ENCODE measurements at places on chromosomes 13 and 19.

DNA sequence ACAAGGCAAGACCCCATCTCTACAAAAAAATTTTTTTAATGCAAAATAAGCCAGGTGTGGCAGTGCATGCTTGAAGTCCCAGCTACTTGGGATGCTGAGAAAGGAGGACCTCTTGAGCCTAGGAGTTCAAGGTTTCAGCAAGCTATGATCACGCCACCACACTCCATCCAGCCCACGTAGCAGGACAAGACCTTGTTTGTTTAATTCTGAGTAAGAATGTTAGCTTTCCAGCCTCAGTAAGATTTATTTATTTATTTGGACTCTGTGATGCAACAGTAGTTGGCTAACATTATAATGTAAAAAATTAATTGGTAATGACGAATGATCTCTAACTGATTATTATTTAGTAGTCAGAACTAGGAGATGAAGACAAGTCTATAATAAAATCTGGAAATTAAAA, 23.3 kb downstream of the N4BP2L2 start:
- DNase-seq, result no peak

- no peak for DNase-seq
These were observed 25.3 kb upstream of the OR10H2 start for GRCh38 chr19:15702534-15702930.

- no peak for DNase-seq
These were observed 16.5 kb upstream of the CABP5 start for GRCh38 chr19:48060381-48060780.

- DNase-seq, result no peak
These were observed 14.6 kb downstream of the ZNF254 start for GRCh38 chr19:24101459-24102115.

DNA sequence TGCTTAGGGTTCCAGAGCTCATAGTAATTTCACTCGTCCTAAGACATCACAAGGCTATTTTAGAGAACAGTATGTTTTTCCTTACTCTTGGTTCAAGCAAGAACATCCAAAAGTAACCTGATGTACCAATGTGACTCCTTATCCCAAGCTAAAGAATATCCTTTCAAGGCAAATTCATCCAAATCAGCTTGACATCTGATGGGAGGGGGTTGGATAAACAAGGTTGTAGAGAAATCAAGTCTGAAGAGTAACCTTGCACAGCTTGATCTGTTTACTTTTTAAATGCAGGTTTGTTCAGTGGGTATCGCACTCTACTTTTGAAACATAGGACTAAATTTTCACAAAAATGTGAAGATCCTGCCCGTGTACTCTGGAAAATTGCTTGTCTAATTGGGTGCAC, 201.2 kb downstream of the GGACT start:
- no peak for DNase-seq

DNA sequence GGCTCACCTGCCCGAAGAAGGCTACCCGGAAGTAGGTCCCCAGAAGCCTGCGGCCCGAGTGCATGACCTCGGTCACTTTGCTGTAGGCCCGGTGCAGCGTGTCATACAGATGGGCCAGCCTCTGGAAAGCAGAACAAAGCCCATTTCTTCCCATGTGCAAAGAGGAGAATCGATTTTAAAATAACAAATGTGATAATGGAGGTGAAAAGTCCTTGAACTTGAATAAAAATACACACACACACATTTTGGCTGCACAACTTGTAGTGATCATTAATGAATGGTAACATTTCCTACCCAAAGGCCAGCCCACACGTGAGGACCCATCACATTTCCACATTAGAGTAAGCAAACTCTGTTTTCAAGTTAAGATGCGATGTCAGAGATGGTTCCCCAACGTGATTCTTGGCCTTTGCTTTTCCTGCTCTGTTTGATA, 56.9 kb upstream of the SLC15A1 start:
- DNase-seq, result no peak

DNA sequence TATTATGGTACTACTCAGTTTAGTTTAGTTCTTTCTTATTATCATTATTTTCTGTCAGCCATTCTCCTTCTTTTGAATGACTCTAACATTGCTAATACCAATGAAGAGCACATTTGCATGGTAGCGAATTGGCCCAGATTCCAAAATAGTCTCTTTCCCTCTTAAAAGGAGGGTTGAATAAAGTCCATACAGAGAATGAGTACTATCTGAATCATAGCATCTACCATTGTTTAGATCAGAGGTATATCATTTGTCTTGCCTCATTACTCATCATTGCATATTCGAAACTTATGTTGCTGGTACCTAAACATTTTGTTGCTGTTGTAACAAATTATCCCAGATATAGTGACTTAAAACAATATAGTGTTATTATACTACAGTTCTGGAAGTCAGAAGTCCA, 1235.3 kb upstream of the ATXN8OS start:
- no peak for DNase-seq

DNA sequence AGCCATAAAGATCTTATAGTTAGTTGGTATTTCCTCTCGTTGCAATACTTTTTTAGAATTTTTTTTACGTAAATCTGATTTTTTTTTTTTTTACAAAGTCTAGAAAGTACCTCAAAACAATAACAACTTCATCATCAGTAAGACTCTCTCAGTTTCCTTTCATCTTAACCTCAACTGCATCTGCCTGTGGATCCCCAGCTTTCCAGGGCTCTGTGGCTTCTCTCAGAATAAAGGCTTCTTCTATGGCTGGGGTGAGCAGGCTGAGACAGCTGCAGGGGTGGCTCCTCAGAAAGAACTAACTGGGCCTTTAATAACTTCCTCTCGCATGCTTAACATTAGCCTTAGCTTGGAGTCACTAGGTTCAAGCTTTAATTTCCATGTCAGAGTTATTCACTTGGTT, 4.2 kb downstream of the ZNF506 start:
- DNase-seq, result no peak

DNA sequence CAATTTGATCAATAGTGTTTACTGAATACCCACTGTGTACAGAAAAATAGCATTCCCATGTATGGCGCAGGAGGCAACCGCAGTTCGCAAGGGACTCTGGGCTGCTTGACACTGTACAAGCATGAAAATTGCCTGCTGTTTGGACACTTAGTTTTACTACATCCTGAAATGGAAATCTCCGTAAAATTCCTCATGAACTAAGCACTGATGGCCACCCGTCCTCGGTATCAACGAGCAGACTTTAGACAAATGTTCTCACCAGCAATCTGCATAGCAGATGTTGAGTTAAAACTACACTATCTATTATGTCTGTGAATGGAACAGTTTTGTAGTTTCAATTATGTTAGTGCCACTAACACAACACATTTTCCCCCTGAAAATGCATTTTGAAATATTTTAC, 294.7 kb downstream of the DCLK1 start:
- no peak for DNase-seq

DNA sequence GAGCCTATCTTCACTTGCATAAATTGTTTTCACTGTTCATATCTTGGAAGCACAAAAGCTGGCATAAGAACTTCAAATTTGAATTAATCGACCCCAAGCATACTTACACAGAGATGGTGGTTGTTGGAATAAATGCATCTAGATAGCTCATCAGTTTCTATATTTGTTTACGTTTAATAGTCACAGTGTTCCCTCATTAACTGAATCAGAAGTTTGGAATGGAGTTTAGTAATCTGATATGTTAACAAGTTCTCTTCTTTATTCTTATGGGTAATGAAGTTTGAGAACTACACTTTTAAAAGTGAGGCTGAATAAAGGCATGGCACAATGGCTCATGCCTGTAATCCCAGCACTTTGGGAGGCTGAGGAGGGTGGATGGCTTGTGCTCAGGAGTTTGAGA, 886.7 kb upstream of the PCDH20 start:
- DNase-seq, result no peak

GRCh38 chr19:31448221-31448657, 99.0 kb upstream of the TSHZ3 start:
- DNase-seq, result no peak

DNA sequence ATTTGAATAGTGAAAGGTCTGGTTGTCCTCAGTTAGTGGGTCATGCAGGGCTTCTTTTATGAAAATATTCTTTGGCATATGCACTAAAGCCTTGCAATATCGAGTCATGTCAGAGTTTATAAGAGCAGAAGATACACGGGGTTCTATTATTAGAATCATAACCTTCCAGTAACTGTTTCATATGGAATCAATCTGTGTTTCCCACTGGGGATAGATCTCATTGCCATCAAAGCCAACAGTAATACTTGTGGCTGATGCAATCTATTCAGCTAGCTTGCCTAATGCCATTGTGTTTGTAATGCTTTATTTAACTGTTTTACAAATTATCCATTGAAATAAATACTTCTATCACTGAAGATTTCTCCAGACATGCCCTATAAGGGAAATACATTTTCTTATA, 746.9 kb upstream of the PCDH9 start:
- no peak for DNase-seq

- DNase-seq, result no peak
These were observed 64.5 kb upstream of the MRI1 start for GRCh38 chr19:13699786-13700185.

- no peak for DNase-seq
These were observed 52.8 kb downstream of the MYCBP2 start for GRCh38 chr13:77274126-77274525.

DNA sequence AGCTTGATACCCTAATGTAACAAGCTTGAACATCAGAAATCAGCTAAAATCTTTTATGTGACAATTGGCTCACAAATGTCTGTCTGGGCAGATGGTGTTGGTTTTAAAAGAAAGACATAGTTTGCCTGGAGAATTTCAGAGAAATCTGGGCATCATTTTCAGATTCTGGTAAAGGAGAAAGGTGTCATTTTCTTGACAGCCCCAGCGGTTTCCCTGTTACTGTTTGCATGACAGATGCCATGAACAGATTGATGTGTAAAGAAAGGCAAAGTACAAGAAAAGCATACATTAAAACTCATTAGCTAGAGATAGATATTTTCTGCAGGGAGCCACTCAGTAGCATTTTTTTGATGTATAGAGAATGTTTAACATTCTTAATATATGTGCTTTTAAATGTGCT, 987.9 kb downstream of the OLFM4 start:
- no peak for DNase-seq

- no peak for DNase-seq
These were observed 32.2 kb downstream of the MTRF1 start for GRCh38 chr13:41231025-41231677.

DNA sequence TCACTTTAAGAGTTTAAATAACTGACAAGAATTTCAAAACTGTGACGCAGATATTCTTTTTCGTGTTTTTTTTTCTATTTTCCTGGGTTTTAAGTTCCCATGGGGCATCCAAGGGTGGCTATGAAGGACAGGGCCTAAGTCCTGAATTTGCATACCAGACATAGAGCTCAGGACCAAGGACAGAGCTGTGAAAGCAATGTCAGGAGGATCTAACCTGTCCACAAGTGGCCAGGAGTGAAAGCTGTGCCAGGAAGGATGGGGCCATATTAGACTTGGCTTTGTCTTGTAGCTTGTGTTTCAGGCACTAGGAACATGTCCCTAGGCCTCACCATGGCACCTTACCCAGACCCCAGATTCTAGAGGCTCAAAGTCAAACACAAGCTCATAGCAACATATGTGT, 289.4 kb upstream of the MIR17HG start:
- DNase-seq, result no peak

GRCh38 chr13:111174377-111175114, 59.4 kb downstream of the ARHGEF7 start:
- no peak for DNase-seq

GRCh38 chr19:8355631-8356402, 8.1 kb upstream of the ANGPTL4 start:
- DNase-seq, result no peak

- DNase-seq, result no peak
These were observed 826 bp upstream of the BSG start for GRCh38 chr19:571566-571974.

DNA sequence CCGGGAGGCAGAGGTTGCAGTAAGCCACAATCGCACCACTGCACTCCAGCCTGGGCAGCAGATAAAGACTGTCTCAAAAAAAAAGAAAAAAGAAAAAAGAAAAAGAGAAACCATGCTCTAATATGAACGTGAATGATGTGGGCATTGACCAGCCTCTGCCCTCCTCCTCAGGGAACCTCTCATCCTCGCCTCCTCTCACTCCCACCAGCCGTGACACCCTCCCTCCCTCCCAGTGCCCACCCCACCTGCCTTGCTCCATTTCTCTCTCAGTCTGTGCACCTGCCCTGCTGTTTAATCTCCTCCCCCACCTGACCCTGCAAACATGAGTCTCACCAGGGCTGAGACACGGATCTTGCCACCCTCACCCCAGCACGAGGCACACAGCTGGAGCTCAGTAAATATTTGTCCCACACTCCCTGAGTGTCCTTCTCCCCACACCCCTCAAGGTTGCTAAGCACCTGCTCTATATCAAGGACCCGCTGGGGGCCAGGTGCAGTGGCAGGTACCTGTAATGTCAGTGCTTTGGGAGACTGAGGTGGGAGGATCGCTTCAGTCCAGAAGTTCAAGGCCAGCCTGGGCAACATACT, 7.5 kb upstream of the BCAT2 start:
- DNase-seq, result no peak

DNA sequence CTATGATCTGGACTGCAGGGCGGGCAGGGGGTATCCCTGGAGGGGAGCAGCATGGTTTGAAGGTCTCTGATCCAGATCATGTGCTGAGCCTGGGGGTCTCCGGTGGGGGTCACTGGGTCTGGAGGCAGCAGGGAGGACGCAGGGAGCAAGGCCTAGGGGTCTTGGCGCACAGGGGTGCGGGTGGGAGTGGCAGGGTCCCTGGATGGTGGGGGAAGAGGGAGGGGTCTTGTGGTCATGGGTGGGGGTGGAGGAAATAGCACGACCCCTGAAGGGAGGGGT, 1.9 kb downstream of the BTBD2 start:
- no peak for DNase-seq

DNA sequence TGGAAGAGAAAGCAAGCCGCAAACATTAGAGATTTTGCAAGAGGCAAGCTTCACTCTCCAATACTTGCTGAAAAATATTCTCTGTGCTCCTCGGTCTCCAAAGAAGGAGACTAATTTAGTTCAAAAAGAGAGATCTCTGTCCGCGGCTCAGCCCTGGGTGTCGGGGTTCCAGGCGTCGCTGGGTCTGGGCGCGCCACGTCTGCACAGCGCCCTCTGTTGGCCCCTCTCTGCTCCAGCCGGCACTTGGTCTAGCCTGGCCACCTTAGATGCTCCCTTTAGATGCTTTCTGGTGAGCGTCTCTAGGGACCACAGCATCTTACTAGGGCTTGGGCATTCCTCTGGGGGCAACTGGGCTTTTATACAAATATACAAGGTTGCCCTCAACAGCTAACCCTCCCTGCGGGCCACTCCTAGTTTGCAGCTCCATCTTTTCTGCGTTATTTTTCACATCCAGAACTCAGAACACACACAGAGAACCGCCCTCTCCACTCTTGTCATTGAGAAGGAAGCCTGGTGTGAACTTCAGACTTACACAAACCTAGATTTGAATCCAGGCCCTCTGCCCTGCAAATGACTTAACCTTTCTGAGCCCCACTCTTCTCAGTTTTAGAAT, 78.3 kb downstream of the CYSLTR2 start:
- DNase-seq, result peak; percentile 6

GRCh38 chr19:40420451-40420765, 5.4 kb downstream of the SERTAD1 start:
- no peak for DNase-seq
